Inflammatory macrophage treated with lipopolysaccharide for 1 hour (primary cell): ENCODE measurements at places on chromosomes 4 and X.
A peak's percentile ranks its signal among the peaks of the same experiment; 100 is the strongest.

DNA sequence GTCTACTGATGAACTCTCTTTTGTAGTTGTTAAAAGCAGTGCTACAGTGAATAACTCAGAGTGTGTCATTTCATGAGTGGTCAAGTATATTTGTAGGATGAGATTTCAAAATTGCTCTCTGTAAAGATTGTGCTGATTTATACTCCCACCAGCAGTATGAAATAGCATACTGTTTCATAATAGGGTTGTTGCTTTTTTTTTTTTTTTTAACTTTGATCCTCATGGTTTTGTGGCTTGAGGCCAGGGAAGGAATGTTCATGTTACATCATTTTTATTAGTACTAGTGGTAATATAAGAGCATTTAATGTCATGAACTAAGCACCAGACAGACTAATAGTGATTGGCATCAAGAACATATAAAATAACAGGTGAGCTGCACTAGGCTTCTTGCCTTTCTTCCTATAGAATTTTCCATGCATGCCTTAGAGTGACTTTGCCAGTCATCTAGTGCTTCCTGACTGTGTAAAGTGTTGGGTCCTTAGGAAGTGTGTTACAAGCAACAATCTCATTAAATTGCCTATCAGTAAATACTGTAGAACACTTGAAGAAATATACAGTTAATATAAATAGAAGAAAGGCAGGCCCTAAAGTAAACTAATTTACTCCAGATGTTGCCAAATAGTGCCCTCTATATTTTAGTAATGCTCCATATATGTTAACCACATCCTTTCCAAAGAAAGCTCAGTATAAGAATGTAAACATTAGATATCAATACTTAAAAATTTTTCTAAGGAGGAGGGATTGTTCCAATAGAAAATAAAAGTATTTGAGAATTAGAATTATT is 38.6 kb upstream of the MSMO1 start:
- DNase-seq: peak; percentile 77

GRCh38 chrX:100904433-100904832 is 24.3 kb downstream of the XKRX start:
- DNase-seq: no peak

DNA sequence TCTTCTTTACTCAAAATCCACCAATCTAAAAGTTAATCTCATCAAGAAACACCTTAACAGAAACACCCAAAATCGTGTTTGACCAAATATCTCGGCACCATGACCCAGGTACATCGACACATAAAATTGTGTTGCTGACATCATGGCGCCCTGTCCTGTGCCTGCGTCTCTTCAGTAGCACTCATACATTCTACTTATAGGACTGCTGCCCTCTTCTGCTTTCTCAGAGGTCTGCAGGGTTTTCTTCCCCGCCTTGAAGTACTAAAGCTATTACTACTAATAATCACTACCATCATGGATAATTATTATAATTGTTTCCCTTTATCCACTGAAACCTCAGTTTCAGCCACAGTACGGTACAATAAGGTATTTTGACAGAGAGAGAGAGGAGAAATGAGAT is 1403.1 kb upstream of the TENM3 start:
- no peak for DNase-seq

DNA sequence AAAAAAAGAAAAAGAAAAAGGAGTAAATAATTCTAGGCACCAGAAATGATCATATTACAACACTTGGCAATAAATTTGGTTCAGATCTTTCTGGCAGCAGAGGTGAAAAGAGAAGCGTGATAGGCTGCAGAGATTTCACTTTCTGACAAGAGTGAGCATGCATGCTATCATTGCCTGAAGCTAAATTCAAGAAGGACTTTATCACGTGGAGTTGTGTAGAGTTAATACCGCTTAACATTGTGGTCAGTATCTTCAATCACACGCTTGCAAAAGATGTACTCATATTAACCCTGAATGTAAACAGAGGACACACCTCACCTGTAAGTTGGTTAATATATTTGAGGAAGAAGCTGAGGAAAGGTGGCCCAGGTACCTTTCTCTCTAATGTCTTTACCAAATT is 31.4 kb upstream of the RBPJ start:
- no peak for DNase-seq

DNA sequence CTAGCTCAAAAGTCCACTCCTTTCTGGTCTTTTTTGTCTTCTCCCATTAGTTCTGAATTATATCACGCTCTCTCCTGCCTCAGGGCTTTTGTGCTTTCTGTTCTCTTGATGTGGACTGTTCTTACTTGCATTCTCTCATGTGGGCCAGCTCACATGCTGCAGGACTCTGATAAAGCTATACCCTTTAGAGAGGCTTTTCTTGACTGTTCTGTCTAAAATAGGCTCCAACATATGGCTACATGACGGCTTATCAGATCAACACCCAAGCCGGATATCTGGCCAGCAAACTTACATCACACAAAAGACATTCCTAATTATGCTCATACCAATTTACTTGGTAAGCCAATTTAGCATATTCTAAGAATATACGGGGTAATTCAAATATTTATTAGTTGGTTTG is 1494.5 kb downstream of the TECRL start:
- no peak for DNase-seq

DNA sequence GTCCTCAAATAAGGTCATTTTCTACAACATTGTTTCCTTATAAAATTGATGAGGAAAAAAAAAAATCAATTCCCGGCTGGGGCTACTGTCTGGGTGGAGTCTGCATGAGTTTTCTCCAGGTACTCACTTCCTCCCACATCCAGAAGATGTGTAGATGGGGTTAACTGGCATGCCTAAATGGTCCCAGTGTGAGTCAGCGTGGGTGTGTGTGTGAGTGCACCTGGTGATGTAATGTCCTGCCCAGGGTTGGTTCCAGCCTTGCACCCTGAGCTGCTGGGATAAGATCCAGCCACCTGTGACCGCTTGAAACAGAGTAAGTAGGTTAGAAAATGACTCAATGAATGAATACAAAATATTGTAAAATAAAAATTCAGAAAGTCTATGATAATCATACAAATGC is 11.1 kb downstream of the USP26 start:
- no peak for DNase-seq

DNA sequence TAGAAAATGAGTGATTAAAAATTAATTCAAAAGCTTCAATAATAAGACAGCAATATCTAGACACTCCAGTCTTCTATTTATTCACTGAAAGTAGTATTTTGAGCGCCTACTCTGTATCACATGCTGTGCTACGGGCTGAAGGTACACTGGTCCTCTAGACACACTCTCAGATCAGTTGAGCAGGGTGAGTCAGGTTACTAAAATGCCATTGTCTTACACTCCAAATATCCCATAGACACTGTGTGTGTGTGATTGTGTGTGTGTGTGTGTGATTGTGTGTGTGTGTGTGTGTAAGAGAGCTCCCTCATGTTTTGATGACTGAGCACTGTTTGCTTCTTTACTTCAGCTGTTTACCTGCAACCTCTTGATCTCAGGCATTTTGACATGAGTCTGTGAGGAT is 342.8 kb upstream of the BOD1L1 start:
- no peak for DNase-seq

DNA sequence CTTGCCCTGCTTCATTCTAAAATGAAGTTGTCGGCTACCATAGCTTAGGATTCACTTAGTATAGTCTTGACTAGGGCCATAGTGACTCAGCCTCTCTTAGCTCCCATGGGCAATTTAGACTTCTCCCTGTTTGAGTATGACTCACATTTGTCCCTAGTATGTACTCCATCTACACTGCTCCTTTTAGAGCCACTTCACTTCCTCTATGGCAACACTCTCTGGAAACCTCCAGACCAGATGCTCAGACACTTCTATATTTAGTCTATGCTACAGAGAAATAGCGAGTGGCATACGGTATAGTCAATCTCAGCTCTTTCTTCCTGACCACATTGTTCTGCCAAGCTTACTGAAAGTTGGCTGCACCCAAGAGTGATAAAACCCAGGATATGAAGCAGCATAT is 11.2 kb downstream of the MEPE start:
- DNase-seq: peak; percentile 97

- DNase-seq: no peak
Measured at GRCh38 chr4:47065051-47065481, 33.7 kb downstream of the GABRB1 start.

DNA sequence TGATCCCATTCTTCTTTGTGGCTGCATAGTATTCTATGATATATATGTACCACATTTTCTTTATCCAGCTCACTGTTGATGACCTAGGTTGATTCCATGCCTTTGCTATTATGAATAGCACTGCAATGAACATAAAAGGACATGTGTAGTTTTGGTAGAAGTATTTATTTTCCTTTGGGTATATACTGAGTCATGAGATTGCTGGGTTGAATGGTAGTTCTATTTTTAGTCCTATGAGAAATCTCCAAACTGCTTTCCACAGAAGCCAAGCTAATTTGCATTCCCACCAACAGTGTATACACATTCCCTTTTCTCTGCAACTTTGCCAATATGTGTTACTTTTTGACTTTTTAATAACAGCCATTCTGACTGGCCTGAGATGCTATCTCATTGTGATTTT is 278.3 kb downstream of the PCDH18 start:
- no peak for DNase-seq

- no peak for DNase-seq
Measured at GRCh38 chr4:147704846-147705245, 20.9 kb upstream of the PRMT9 start.

DNA sequence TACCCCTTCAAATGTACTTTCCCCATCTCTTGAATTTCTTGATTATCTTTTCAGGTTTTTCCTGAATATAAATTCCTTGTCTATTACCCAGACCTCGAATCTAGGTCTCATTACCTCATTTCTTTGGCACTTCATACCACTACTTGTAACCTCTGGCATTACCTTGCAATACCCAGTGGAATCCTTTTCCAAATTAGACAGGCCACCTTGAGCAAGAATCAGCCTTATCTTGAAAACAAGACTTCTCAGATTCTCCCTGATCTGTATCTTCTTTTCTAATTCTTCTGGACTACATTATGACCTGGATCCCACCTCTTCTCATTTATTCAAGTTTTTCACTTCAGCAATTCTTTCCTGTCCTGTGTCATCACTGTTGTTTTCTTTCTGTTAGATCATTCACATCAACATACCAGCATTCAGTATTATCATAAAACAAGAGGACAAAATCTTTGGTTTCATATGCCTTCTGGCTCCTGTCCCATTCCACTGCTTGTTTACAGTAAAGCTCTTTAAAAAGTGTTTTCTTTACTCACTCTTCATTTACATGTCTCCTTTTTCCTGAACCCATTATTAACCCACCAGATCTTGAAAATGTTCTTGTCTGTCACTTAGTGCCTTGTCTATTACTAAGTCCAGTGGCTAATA is 275.6 kb upstream of the HS3ST1 start:
- DNase-seq: no peak

- DNase-seq: no peak
Measured at GRCh38 chr4:80265571-80266252, 752 bp upstream of the FGF5 start.

- no peak for DNase-seq
Measured at GRCh38 chr4:95591278-95591677, 42.5 kb upstream of the UNC5C start.

- DNase-seq: no peak
Measured at GRCh38 chr4:7169134-7169533, 23.2 kb upstream of the SORCS2 start.
